IMR-90 (cell line): ENCODE measurements at places on chromosomes 7 and 10. TPM values are rescaled to one million over a fixed set of nuclear protein-coding genes. Genes with fewer than 3 reads are reported as not detected.

- no peaks in the 10 kb centered on the region for H3K27me3 ChIP-seq
- H3K4me3 ChIP-seq = no peak overlapping the region
- H3K36me3 ChIP-seq = no peaks in the 10 kb centered on the region
- H3K27ac ChIP-seq = no peak overlapping the region
- DNase-seq = no peak
These were observed 38.5 kb upstream of the STEAP4 start for GRCh38 chr7:88344956-88345832.

- H3K27me3 ChIP-seq = no peaks in the 10 kb centered on the region; the same call in 1 of the 2 replicates
- H3K4me3 ChIP-seq = no peak overlapping the region
- DNase-seq = no peak
- no peaks in the 10 kb centered on the region for H3K36me3 ChIP-seq
- H3K27ac ChIP-seq = no peak overlapping the region
- no peaks in the 10 kb centered on the region for H3K4me1 ChIP-seq
These were observed 350.0 kb upstream of the FZD8 start for GRCh38 chr10:35992107-35992506.

DNA sequence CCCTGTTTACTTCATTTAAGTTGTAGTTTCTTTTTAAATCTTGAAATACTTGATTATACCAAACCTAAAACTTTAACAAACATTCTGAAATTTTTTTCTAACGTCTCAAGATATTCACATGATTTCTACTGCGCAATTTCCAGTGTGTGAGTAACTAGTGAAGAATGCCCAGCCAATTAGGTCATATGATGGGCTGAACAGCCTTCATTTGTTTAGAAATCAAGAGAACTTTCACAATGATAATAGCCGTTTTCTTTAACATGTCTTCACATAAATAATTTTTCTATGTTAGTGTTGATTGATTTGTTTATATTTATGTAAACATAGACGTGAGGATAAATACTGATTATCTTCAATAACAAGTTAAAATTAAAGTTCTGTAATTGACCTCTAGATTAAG lies 21.8 kb downstream of the STAM start:
- H3K4me3 ChIP-seq = no peak overlapping the region
- H3K4me1 ChIP-seq = peaks cover 4% of the 10 kb centered on the region
- DNase-seq = peak; percentile 95
- H3K27ac ChIP-seq = peak overlapping the region; percentile 100; the same call in 1 of the 2 replicates
- H3K36me3 ChIP-seq = peaks cover 4% of the 10 kb centered on the region

GRCh38 chr10:55837273-55837672 lies 523.8 kb downstream of the ZWINT start:
- H3K27ac ChIP-seq = no peak overlapping the region
- no peak for DNase-seq
- no peaks in the 10 kb centered on the region for H3K36me3 ChIP-seq
- no peaks in the 10 kb centered on the region for H3K27me3 ChIP-seq
- no peaks in the 10 kb centered on the region for H3K4me1 ChIP-seq

DNA sequence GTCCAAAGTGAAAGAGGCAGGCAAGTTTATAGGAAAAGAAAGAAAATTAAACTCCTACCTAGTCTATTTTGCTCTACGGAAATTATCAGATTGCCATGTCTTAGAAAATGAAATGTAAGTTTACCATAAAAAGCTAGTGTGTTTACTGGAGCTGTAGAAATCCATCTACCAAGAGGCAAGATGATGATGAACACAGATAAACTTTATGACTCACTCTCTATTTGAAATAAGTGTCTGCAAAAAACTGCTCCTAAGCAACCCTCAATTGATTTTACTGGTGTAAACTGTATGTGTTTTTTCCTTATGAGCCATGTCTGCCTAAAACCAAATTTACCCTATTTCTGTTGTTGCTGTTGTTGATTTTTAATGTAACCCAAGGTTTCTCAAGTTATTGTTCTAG lies 73.8 kb upstream of the TMEM106B start:
- no peak overlapping the region for H3K4me3 ChIP-seq
- no peaks in the 10 kb centered on the region for H3K27me3 ChIP-seq
- no peaks in the 10 kb centered on the region for H3K4me1 ChIP-seq
- DNase-seq = no peak

GRCh38 chr10:112735041-112735695 lies 214.9 kb upstream of the TCF7L2 start:
- no peaks in the 10 kb centered on the region for H3K27me3 ChIP-seq
- H3K4me3 ChIP-seq = no peak overlapping the region
- H3K27ac ChIP-seq = no peak overlapping the region
- no peaks in the 10 kb centered on the region for H3K36me3 ChIP-seq

DNA sequence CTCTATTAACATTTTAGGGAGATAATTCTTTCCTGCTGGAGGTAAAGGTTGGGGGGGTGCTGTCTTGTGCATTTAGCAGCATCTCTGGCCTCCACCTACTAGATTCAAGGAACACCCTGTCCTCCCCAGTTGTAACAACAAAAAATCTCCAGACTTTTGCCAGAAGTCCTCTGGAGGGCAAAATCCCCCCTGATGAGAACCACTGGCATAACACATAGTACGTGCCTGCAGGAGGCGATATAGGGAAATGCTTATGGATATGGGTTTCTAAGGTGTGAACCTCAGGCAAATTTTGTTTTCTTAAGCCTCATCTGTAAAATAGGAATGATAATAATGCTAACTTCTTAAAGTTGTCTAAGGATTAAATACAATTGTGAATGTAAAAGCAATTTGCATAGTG lies 2.9 kb upstream of the OSBPL3 start:
- no peaks in the 10 kb centered on the region for H3K36me3 ChIP-seq
- no peak overlapping the region for H3K27ac ChIP-seq
- no peak overlapping the region for H3K4me3 ChIP-seq

DNA sequence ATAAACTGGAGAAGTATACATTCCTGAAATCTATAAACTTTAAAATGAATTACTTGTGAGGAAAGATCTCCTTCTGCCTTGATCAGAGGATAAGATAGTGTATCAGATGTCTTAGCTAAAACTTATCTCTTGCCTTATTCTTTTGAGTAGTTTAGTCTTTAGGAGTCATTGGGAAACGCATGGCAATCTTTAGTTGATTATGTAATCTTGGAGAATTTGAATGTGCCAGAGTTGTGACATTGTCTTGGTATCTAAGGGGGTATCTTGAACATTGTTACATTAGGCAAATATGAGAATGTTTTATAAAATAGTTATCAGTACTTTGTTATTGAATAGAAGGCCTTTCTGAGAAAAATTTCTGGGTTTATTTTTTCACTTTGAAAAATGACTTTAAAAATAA lies 61.6 kb upstream of the ADRA2A start:
- H3K36me3 ChIP-seq = peaks cover 7% of the 10 kb centered on the region
- no peaks in the 10 kb centered on the region for H3K4me1 ChIP-seq
- no peak overlapping the region for H3K4me3 ChIP-seq
- no peak overlapping the region for H3K27ac ChIP-seq
- H3K27me3 ChIP-seq = no peaks in the 10 kb centered on the region
- no peak for DNase-seq

- no peaks in the 10 kb centered on the region for H3K4me1 ChIP-seq
- no peaks in the 10 kb centered on the region for H3K36me3 ChIP-seq
- no peak overlapping the region for H3K4me3 ChIP-seq
- DNase-seq = no peak
These were observed 105.7 kb upstream of the INSIG1 start for GRCh38 chr7:155191901-155192478.

DNA sequence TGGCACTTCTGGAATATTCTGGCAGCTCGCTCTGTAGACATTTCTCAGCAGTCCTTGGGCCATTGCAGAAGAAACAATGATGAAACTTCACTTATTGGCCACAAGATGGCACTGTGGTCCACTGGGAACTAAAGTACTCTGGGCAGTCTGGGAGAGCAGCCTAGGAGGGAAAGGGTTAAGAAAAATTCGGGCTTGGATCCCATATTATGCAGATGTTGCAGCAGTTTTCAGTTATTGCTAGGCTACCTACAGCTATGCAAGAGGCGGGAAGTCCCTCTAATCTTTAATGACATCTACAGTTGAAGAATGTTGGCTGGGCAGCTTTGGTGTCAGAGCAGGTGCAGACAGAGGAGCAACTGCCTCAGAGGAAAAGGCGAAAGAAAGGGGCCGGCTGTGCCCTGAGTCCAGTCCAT lies 201.7 kb upstream of the PRSS58 start:
- H3K36me3 ChIP-seq = no peaks in the 10 kb centered on the region
- H3K27ac ChIP-seq = no peak overlapping the region
- no peak overlapping the region for H3K4me3 ChIP-seq
- H3K4me1 ChIP-seq = peaks cover 22% of the 10 kb centered on the region
- H3K27me3 ChIP-seq = no peaks in the 10 kb centered on the region

- H3K4me1 ChIP-seq = peaks cover 3% of the 10 kb centered on the region; the same call in 1 of the 2 replicates
- DNase-seq = no peak
- H3K4me3 ChIP-seq = no peak overlapping the region
These were observed 55.7 kb downstream of the CCDC3 start for GRCh38 chr10:12945690-12946359.

GRCh38 chr7:34260279-34260678 lies 354.9 kb downstream of the BMPER start:
- H3K27me3 ChIP-seq = no peaks in the 10 kb centered on the region
- H3K27ac ChIP-seq = no peak overlapping the region
- peak; percentile 94 for DNase-seq
- H3K4me1 ChIP-seq = 0 out of 2 replicates have a peak, but pooled peaks cover 2% of the 10 kb centered on the region
- no peaks in the 10 kb centered on the region for H3K36me3 ChIP-seq

DNA sequence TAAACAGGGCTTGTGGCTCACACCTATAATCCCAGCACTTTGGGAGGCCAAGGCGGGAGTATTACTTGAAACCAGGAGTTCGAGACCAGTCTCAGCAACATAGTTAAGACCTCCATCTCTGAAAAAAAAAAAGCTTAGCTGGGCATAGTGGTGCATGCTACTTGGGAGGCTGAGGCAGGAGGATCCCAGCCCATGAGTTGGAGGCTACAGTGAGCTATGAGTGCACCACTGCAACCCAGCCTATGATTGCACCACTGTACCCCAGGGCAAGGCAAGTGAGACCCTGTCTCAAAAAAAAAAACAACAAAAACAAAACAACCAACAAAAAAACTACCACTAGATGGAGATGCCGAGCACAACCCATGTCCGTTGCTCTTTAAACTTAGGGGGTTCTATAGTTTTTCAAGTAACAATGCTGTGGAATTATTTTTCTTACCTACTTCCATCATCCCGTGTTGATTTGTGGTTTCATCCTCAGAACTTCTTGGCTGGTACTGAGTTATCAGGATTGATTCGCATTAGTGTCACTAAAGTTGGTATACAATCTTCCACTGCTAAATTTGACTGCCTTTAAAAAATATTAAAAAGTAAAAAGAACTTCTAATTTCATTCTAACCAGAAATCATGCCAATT lies 12.2 kb upstream of the REPIN1 start:
- no peaks in the 10 kb centered on the region; the same call in 1 of the 2 replicates for H3K4me1 ChIP-seq
- no peaks in the 10 kb centered on the region for H3K36me3 ChIP-seq
- H3K4me3 ChIP-seq = no peak overlapping the region
- DNase-seq = peak; percentile 33

Gene ARMS2
- not detected in 2 replicates for total RNA-seq

Gene IFIT1B
- total RNA-seq = not detected in 2 replicates

Gene ANK3
- 1.7 and 1.8 TPM in 2 replicates for total RNA-seq
